ENCODE measurements at places on chromosomes 12 and 14.
A peak's percentile ranks its signal among the peaks of the same experiment; 100 is the strongest.

GRCh38 chr12:131610891-131611290, 100.0 kb upstream of the SFSWAP start:
- no peak for DNase-seq

DNA sequence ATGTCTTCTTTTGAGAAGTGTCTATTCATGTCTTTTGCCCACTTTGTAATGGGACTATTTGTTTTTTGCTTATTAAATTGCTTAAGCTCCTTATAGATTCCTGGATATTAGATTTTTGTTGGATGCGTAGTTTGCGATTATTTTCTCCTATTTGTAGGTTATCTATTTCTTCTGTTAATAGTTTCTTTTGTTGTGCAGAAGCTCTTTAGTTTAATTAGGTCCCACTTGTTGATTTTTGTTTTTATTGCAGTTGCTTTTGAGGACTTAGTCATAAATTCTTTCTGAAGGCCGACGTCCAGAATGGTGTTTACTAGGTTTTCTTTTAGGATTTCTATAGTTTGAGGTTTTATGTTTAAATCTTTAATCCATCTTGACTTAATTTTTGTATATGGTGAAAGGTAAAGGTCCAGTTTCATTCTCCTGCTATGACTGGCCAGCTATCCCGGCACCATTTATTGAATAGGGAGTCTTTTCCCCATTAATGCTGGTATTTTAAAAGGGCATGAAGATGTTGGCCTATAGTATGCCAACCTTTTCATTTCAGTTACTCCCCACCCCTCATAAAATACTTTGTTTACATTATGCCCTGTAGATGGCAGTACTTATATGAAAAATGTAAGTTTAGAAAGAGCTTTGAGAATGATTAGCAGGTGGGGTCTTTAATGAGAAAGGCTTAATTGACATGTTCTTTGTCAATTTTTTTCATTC, 62.9 kb upstream of the PSMA6 start:
- DNase-seq = no peak

DNA sequence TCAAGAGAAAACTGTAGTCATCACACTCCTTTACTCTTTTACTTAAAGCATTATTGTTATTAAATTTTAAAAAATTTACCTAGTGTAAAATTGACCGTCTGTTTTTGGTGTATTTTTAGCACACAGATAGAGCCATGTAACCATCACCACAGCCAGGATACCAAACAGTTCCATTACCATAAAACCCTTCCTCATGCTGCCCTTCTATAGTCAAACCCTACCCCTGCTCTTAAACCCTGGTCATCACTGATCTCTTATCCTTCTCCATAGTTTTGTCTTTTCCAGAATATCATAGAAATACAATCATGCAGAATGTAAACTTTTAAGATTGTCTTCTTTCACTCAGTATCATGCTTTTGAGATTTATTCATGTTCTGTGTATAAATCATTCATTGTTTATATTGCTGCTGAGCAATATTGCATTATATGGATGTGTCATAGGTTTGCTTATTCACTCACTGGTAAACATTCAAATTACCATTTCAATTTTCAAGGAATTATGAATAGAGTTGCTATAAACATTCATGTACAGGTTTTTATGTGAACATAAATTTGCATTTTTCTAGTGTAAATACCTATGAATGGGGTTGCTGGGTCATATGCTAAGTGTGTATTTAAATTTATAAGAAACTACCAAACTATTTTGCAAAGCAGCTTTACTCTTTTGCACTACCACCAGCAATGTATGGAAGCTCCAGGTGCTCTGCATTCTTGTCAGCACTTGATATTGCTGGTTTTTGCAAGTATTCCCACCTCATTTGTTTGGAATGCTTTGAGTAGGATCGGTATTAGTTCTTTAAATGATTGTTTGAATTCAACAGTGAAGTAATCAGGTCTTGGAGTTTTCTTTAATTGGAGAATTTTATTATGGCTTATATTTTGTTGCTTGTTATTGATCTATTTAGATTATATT, 125.5 kb downstream of the LMNTD1 start:
- no peak for DNase-seq

DNA sequence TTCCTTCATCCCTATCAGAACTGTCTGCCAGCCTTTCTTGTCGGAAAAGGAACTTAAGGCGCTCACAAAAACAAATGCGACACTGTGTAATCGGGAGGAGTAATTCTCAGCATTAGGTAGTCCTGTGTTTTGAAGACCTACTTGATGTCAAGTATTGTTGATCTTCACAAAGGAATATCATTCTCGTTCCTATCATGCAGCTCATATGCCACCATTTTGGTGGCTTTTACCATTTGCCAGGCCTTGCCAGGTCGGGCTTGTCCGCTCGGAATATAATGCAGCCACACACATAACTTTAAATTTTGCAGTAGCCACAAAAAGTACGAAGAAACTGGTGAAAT, 903 bp upstream of the PPP4R3A start:
- no peak for DNase-seq

GRCh38 chr14:106845286-106846087, 1319.1 kb downstream of the TMEM121 start:
- peak; percentile 40 for DNase-seq

GRCh38 chr12:19287302-19287701, 152.0 kb upstream of the AEBP2 start:
- DNase-seq = no peak

DNA sequence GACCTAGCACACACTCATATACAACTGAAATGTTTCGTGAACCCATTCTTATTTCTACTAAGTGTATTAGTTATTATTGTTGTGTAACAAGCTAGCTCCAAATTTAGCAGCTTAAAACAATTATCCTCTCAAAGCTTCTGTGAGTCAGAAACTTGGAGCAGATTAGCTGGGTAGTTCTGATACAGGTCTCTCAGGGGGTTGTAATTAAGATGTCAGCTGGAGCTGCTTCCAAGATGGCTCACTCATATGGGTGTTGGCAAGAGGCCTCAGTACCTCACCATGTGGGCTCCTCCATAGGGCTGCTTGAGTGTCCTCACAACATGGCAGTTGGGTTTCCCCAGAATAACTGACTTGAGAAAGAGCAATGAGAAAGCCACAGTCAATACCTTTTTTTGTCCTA, 9.8 kb downstream of the GPR135 start:
- DNase-seq = no peak

- no peak for DNase-seq
Observed at GRCh38 chr12:89679631-89680030, 29.0 kb downstream of the ATP2B1 start.

Data from stimulated activated CD4-positive, alpha-beta T cell treated with anti-CD3 and anti-CD28 coated beads, Interleukin-4, amount 100 ng/mL, for 48 hours (primary cell).